Activated T-cell treated with anti-CD3 and anti-CD28 coated beads for 1 hour (primary cell): ENCODE measurements at places on chromosomes 4 and X.

DNA sequence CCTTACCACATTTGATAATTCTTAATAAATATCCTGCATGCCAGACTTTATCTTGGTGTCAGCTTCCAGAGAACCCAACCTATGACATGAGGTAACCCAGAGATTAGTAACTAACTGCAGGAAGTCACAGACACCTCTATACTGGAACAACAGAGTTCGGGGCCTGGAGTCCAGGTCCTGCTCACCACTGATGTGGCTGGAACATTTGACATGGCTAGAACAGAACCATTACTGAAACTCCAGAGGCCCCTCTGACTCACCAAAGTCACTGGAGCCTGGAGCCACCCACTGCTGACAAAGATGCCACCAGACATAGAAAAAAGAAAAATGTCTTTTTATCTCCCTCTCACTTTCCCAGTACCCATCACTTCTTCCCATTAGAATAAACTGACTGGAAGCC, 403.7 kb downstream of the MID1IP1 start:
- DNase-seq = no peak

- DNase-seq = no peak
These were observed 131.5 kb downstream of the JADE1 start for GRCh38 chr4:128940971-128941370.

DNA sequence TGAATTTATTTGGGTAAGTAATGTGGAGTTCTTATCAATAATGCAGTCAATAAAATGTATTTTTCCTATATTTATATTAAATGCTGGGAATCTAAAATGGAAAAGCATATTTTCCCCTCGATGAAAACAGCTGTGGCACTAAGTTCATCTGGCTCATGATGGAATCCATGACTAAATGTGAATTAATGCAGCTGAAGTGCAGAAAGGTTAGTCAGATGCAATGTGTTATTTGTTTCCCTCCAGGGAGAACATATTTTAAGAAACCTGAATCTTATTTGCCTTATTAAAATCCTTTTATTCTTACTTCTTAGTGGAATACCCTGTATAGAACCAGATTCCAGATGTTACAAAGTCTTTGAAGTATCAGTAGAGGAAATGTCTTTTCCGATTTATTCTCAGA, 247.9 kb downstream of the ARHGAP24 start:
- DNase-seq = no peak

DNA sequence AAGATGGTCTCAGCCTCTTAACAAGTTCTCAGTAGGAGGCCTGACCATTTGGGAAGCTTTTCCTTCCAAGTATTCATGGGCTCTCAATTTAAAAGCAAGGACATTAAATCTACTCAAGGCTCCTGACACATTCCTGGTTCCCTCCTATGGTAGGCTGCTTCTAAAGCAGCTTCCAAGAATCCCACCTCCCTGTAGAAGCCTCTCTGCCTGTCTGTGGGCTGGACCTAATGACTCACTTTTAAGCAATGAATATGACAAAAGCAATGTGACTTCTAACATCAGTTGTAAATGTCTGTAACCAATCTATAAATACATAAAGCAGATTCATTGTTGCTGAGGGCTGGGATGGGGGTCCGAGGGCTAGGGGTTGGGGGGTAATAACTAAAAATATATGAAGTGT, 99.5 kb upstream of the FAM9B start:
- DNase-seq = no peak

DNA sequence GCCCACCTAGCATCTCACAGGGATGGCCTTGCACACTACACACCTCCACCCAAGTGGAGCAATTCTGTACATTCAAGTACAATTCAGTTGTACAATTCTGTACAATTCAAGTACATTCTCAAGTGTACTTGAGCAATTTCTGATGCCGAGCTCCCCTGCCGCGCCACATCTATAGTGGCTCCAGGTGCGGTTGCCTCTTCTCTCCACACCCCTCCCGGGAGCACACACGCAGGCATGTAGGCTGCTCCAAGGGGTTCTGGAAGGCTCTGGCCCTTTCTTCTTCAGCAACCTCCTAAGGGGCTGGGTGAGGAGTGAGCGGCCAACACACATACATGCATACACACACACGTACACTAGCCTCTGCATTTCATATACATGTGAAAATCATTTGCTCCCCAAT, 18.9 kb upstream of the DUSP9 start:
- DNase-seq = no peak

DNA sequence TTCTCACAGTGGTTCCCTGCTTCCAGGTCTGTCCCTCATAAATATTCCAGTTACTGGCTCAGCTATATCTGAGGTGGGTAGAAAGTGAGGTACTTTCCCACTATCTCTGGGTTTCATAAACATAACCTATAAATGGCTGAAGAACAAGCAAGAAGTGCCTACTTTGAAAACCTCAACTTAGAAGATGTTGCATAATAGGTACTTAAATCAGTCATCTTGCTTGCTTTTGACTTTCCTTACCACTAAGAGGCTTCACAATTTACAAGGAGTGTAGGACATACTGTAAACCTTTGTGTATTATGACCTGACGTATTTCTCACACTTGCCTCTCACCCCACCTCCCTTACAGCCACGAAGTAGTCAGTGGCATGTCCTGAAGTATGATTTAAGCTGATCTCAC, 145.9 kb downstream of the PCDH19 start:
- DNase-seq = no peak

DNA sequence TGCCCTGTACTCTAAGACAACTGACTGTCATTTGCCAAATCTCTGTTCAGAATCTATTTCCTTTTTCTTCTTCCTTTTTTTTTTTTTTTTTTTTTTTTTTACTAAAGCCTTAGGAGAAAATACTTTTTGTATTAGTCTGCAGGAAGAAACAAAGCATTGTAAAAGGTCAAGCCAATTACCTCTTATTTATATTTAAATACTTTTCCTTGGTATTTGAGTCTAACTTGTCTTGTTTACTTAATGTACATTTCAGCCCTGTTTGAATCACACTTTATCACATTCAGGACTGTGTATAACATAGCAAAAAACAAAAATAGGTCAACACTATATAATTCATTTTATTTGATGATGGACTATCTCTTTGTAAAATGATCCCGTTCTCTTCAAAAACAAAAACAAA, 262.2 kb downstream of the RPA4 start:
- no peak for DNase-seq
